ENCODE measurements at places on chromosomes 11 and 22.

- no peak for DNase-seq
Observed at GRCh38 chr11:132161403-132162078, 791.1 kb downstream of the NTM start.

GRCh38 chr11:3215346-3216026, 3.1 kb downstream of the MRGPRG start:
- DNase-seq = no peak

DNA sequence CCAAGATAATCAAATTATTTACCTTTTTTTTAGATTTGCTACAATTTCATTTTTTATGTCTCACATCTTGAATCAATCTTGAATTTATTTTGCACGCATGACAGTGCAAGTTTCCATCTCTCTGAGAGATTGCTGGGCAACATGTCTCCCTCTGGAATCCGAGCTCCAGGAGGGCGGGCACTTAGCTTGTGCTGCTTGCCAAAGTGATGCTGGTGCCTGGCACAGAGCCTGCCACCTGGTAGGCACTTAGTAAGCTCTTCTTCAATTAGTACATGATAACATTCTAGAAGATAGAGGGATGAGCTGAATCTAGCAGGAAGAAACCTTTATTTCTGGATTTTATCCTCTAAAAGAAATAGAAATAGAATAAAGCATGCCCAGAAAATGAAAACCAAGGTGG, 27.5 kb upstream of the OR9I1 start:
- no peak for DNase-seq

GRCh38 chr11:122028036-122028435, 88.0 kb downstream of the BLID start:
- DNase-seq = no peak

- DNase-seq = no peak
Observed at GRCh38 chr11:94000659-94001058, 20.5 kb upstream of the HEPHL1 start.

GRCh38 chr11:100760744-100761143, 73.7 kb downstream of the ARHGAP42 start:
- DNase-seq = no peak

- DNase-seq = no peak
Observed at GRCh38 chr11:97756571-97757335, 1264.0 kb upstream of the CNTN5 start.

Data from thymus (tissue), 14 donors.